ENCODE measurements at places on chromosomes 3 and 15.

DNA sequence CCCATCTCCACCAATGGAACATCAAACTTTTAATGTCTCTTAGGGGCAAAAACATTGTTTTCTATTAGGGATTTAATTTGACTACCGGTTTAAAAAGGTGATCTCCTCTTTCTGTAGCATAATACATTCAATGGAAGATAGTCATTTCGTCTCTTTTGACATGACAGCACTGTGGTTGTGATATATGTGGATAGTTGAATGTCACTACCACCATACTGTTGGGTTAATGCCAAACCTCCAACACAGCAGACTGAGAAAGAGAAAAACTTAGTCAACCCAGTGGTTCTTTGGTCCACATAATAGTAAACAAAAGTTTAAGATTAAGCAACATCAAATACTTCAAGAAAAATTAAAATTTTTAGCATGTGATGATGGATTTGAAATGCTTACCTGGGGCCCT, 530.4 kb downstream of the AGBL1 start:
- no peak for DNase-seq

- no peak for DNase-seq
Measured at GRCh38 chr3:119084371-119085069, 49.9 kb upstream of the IGSF11 start.

DNA sequence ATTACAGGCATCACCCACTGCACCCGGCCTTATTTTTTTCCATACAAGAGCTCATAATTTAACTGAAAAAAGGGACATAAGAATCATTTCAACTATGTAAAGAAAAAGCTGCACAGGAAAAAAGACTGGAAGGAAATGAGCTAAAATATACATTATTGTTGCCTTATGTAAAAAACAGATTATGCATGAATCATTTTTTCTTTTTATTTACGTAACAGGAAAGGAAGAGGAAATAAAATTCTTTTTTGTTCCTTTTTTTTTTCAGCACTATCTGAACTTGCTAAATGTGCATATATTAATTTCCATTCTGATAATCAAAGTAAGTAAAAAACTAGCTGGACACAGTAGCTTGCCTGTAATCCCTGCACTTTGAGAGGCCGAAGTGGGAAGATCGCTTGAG, 12.1 kb downstream of the KIF9 start:
- DNase-seq, result no peak

- DNase-seq, result no peak
Measured at GRCh38 chr3:88075497-88075896, 16.4 kb downstream of the ZNF654 start.
